Thoracic aorta endothelial cell (primary cell): ENCODE measurements at places on chromosomes 16 and 17. TPM values are rescaled to one million over a fixed set of nuclear protein-coding genes. Genes with fewer than 3 reads are reported as not detected.

The NTN1 gene
- 0.07 and 0.13 TPM in 2 replicates for total RNA-seq

The KRT32 gene
- total RNA-seq, result not detected in 2 replicates

The NPEPPS gene
- 130 and 142 TPM in 2 replicates for total RNA-seq

The ZNF276 gene
- 24.1 and 24.9 TPM in 2 replicates for total RNA-seq

The CCL3 gene
- total RNA-seq, result not detected in 2 replicates

The CES1 gene
- total RNA-seq, result 0.14 TPM in 1 of 2 replicates, not detected in the other

The CACNA1H gene
- under 0.01 TPM in 1 of 2 replicates, not detected in the other for total RNA-seq

The KRT31 gene
- total RNA-seq, result not detected in 2 replicates

The DRC7 gene
- 0.07 TPM in 1 of 2 replicates, not detected in the other for total RNA-seq

The ST6GALNAC2 gene
- 0.22 and 0.27 TPM in 2 replicates for total RNA-seq

The SYT17 gene
- 0.53 and 0.65 TPM in 2 replicates for total RNA-seq

The NXPH3 gene
- 0.53 and 0.72 TPM in 2 replicates for total RNA-seq

The GP1BA gene
- total RNA-seq, result not detected in 2 replicates

The GCGR gene
- not detected in 2 replicates for total RNA-seq

The SMTNL2 gene
- total RNA-seq, result not detected in 2 replicates

The CHST4 gene
- total RNA-seq, result not detected in 2 replicates

The KCNH6 gene
- total RNA-seq, result not detected in 2 replicates

The TAT gene
- total RNA-seq, result not detected in 2 replicates

The SLC4A1 gene
- not detected in 2 replicates for total RNA-seq
